ENCODE measurements at places on chromosomes 11 and 22.

DNA sequence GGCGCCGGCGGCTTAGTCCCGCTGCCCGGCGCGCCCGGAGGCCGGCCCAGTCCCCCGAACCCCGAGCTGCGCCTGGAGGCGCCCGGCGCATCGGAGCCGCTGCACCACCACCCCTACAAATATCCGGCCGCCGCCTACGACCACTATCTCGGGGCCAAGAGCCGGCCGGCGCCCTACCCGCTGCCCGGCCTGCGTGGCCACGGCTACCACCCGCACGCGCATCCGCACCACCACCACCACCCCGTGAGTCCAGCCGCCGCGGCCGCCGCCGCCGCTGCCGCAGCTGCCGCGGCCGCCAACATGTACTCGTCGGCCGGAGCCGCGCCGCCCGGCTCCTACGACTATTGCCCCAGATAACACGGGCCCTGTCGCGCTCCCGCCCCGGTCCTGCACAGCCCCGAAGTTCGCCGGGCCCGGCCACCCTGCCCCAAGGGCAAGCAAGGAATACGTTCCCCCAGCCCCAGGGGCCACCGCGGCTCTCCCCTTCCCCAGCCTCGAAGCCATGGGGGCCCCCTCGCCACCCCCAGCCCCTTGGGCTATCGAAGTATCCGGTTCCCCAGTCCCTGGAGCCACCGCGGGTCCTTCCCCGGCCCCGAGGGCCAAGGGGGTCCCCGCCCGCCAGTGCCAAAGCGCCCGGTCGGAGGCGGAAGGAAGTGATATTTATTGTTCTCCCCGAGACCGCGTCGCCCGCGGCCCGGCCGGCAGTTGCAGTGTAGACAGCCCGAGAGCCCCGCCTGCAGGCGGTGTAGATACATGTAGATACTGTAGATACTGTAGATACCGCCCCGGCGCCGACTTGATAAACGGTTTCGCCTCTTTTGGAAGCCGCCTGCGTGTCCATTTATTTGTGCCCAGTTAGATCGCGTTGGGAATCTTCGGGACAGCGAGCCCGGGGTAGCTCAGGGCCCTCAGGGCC, 6.2 kb downstream of the TBX1 start:
- no peak for DNase-seq

GRCh38 chr11:9851366-9851765, 187.5 kb downstream of the SWAP70 start:
- no peak for DNase-seq

GRCh38 chr11:71268706-71269321, 16.4 kb upstream of the SHANK2 start:
- no peak for DNase-seq

DNA sequence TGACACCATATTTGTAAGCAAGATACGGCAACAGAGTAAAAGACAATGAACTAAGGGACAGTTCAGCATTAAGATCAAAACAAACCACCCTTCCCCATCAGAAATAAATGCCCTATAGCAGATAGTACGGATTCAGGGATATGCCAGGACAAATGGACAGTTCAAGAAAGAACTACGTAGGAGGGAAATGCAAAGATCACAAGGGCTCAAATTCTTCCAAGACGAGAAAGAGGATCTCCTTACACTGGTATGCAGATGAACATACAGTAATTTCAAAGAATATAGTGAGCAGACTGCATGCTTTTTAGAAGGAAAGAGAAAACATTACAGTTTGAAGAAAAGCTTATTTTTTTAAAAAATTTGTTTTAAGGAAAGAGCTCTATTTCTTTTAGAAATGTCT, 124.7 kb upstream of the APOA1 start:
- DNase-seq, result no peak

DNA sequence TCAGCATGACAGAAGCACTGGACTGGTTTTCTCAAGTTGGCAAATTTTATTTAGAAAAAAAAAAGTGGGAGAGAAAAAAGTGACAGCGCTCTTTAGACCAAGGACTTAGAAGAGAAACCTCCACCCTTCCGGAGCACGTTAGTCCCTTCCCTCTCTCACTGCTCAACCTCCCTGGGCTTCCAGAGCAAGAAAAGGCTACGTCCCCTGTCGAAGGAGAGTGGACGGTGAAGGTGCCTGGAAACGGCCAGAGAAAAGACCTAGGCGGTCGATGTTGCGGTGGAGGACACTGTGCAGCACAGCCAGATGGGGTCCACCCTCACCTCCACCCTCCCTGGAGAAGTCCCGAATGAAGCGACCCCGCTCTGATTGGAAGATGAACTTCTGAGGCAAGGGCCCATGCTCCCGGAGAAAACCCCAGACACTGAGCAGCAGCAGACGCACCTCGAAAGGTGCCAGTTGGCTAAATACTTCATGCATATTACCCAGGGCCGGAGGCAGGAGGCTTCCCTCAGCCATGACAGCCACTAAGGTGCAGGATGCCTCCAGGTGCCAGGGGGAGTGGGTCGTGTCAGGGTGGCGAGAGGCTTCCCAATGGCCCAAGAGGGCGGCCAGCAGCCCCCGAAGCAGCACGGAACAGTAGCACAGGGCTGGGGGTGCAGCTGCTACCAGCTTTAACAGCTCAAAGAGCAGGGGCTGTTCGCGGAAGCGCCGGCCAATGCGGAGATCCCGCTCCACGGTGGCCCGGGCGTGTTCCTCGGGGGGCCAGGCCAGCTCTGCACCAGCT, 604 bp upstream of the GANAB start:
- no peak for DNase-seq

- peak; percentile 62 for DNase-seq
These were observed 1.3 kb downstream of the TIGD3 start for GRCh38 chr11:65355776-65356393.

DNA sequence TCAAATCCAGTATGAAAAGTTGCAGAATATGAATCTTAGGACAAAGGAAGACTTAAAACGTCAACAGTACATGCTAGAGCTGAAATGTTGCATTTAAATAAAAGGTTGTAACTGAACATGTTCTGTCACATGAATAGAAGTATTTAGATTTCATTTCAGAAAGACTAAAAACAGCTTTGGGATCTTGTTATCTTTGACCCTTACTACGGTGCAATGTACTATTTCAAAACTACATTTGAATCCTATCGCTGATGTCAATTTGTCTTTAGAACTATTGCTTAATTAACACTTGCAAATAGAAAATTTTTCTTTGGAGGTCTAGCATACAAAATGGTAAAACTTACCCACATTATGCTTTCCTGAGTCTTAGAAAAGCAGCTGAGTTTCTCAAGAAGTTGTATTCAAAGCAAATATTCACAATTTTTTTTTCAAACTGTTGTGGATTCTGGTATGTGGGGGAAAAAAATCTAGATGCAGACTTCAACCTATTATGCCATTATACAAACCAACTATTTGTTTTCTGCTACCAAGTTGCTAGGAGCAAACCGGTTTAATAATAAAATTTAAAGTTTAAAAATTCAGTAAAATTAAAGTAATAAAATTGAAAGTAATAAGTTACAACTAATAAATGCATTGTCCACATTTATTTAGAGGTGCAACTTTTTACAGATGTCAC, 25.4 kb downstream of the CSTF3 start:
- DNase-seq, result no peak

GRCh38 chr11:36230779-36231699, 58.2 kb downstream of the COMMD9 start:
- DNase-seq, result no peak
